ENCODE measurements at places on chromosomes 11 and 22. TPM values are rescaled to one million over a fixed set of nuclear protein-coding genes. Genes with fewer than 3 reads are reported as not detected.

Gene TIMP3
- 1,490 TPM for polyA plus RNA-seq

Gene KDM4E
- not detected for polyA plus RNA-seq

Gene TH
- not detected for polyA plus RNA-seq

Gene NXPE1
- not detected for polyA plus RNA-seq

Gene BEST1
- polyA plus RNA-seq, result 3.1 TPM

Gene ZBTB16
- polyA plus RNA-seq, result not detected

Gene MS4A14
- polyA plus RNA-seq, result not detected

Gene PATE3
- polyA plus RNA-seq, result not detected

Gene MS4A12
- polyA plus RNA-seq, result not detected

Gene EIF4ENIF1
- polyA plus RNA-seq, result 13.9 TPM

Gene CRYBA4
- not detected for polyA plus RNA-seq

Gene TYR
- not detected for polyA plus RNA-seq

Gene LARGE2
- polyA plus RNA-seq, result not detected

Gene TRIM49
- polyA plus RNA-seq, result not detected

Gene CDC42BPG
- not detected for polyA plus RNA-seq

Gene GGTLC2
- not detected for polyA plus RNA-seq

Gene RAC2
- 36.3 TPM for polyA plus RNA-seq

Gene OR6T1
- polyA plus RNA-seq, result not detected

Gene FAM83F
- polyA plus RNA-seq, result not detected

Gene MS4A7
- polyA plus RNA-seq, result not detected

Gene IGF2
- polyA plus RNA-seq, result 0.18 TPM

Gene CCDC15
- polyA plus RNA-seq, result 1.8 TPM

Gene TSSC4
- 69.8 TPM for polyA plus RNA-seq

Gene TEX54
- not detected for polyA plus RNA-seq

Gene NLRP10
- polyA plus RNA-seq, result 13.5 TPM

Gene DNAJB7
- 0.16 TPM for polyA plus RNA-seq

Gene MIOX
- polyA plus RNA-seq, result 0.16 TPM

Gene MEI1
- polyA plus RNA-seq, result 5.9 TPM

Gene BCO2
- polyA plus RNA-seq, result 0.25 TPM

Gene OR4C6
- not detected for polyA plus RNA-seq

Gene KRTAP5-9
- not detected for polyA plus RNA-seq

Gene TREH
- polyA plus RNA-seq, result 0.09 TPM

Gene TOMM22
- polyA plus RNA-seq, result 92.0 TPM

Gene TLCD5
- polyA plus RNA-seq, result 10.6 TPM

Gene SHANK2
- polyA plus RNA-seq, result not detected

Gene APOA4
- polyA plus RNA-seq, result not detected

Gene CARS1
- polyA plus RNA-seq, result 120 TPM

Gene PLEKHA7
- 0.43 TPM for polyA plus RNA-seq

Gene ELF5
- not detected for polyA plus RNA-seq

Gene KLHL35
- polyA plus RNA-seq, result 6.3 TPM

Gene MICALL1
- polyA plus RNA-seq, result 8.0 TPM

Gene SNX19
- 35.1 TPM for polyA plus RNA-seq
